CD4-positive, alpha-beta T cell treated with Interleukin-4 for 4 hours (primary cell): ENCODE measurements at places on chromosomes 2 and 18.

GRCh38 chr2:174829550-174829949 lies 65.3 kb upstream of the CHRNA1 start:
- DNase-seq: no peak

- DNase-seq: no peak
These were observed 138.1 kb upstream of the ALKAL2 start for GRCh38 chr2:425947-426346.

DNA sequence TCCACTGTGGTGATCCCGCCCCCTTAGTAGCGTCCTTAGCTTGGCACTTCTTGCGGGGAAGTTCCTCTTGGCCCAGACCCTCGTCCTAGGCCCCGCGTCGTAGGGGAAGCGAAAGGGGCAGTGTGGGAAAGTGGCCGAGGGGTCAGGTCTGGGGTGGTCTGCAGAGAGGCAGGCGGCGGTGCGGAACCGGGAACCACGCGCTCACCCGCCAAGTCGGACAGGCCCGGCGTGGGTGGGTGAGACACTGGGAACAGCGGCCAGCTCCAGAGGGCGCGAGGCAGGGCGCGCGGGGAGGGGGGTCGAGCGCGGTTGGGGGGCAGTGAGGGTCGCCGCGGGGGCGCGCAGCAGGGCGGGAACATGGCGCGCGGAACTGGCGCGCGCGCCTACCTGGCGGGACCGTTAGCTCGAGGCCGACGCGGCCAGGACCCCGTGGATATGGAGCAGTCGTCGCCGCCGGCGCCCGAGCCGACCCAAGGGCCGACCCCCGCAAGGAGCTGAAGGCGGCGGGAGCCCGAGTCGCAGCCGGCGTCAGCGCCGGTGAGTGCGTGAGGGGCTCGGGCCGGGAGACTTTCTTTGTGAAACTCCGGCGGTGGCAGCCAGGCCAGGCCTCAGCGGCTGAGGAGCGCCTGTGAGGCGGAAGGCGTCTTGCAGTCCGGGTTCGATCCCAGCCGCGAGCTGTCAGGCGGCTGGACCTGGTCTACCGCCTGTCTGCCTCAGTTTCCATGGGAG lies 2896.7 kb upstream of the TEKT4 start:
- DNase-seq: no peak

DNA sequence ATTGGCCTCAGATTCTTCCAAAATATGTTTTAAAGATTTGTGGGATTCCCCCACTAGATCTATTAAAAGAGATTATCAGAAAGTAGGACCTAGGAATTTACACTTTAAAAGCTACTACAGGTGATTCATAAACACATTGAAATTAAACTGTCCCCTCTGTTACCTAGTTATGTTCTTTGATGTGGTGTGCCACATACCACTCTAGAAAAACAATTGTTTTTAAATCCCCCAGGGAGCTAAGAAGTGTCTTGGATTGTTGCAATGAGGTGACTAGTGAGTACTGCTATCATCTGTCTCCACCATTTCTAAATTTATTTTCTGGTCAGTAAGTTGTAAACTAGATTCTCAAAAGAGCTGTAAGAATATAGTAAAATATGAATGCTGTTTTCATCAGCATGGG lies 214.5 kb upstream of the DOK6 start:
- no peak for DNase-seq

DNA sequence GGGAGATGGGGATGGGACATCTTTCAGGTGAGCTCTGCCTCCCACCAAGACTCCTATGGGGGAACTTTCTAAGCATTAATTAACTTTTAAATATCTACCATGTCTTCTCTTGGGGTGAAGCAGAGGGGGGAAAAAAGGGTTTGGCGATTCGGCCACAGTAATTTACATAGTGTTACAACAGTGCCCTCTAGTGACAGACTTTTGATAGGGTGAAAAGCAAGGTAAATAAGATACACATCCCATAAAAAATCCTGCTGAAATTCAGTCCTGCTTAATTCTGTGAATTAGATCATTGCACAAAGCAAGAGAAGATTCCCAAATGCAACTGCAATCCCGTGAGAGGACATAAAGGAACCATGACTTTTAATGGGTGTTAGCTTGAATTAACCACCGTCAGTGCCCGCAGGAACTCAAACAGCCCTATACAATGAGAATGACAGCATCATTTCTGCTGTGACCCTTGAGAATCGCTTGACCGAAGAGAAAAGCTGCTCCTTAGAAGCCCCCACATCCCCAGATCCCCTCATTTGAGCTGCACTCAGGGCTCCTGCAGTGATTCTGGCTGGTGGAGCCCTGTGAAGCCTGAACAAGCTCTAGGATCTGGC lies 32.8 kb downstream of the FAM124B start:
- DNase-seq: peak; percentile 50

- DNase-seq: no peak
These were observed 209.9 kb downstream of the TFCP2L1 start for GRCh38 chr2:121075006-121075551.

- peak; percentile 49 for DNase-seq
These were observed 34.3 kb downstream of the LPIN2 start for GRCh38 chr18:2978661-2979106.

DNA sequence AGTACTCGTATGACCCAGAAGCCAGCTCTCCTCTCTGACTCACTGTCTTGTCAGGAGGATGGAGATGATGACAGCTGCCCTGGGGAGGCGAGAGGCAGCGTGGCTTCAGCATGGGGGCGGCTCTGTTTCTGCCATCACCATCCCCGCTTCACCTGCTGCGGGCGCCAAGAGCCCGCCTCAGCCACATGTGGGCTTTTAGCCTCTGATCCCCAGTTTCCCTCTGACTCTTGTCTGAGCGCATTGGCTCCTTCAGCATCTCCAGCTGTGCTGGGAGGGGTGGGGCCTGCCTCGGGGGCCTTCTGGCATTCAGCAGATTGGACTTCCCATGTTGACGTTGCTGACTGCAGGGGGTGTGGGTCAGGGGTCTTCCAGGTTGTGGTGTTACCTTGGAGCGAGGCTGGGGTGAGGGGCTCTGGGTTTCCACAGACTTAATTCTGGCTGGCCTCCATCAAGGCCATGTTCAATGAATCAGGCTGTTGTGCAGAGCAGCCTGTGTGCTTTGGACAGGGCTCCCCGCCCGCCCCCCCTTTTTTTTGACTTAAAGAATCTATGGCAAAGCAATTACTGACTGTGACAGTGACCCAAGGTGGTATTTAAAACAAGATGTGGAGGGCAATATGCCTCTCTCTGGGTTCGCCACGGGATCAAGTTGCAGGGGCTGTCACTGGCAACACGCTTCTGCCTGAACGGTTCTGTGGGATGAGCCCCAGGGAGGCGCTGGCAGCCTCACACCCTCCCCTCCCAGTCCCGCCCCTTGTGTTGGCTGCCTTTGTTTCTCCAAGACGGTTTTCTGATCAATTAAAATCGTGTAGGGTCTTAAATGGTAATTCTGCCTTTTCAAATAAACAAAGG lies 228.3 kb downstream of the LDLRAD4 start:
- no peak for DNase-seq

DNA sequence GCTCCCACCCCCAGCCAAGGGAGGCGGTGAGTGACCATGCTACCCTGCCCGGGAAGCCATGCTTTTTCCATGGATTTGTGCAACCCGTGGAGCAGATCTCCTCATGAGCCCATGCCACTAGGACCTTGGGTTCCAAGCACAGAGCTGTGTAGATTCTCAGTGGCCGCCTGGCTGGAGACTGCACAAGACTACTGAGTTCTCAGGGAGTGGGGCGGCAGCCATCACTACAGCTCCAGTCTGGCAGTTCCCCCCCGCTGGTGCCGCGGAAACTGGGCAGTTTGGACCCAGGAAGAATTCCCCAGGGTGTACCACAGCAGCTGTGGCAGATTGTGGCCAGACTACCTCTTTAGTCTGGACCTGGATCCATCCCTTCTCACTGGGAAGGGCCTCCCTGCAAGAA lies 470.6 kb downstream of the LRP1B start:
- no peak for DNase-seq

DNA sequence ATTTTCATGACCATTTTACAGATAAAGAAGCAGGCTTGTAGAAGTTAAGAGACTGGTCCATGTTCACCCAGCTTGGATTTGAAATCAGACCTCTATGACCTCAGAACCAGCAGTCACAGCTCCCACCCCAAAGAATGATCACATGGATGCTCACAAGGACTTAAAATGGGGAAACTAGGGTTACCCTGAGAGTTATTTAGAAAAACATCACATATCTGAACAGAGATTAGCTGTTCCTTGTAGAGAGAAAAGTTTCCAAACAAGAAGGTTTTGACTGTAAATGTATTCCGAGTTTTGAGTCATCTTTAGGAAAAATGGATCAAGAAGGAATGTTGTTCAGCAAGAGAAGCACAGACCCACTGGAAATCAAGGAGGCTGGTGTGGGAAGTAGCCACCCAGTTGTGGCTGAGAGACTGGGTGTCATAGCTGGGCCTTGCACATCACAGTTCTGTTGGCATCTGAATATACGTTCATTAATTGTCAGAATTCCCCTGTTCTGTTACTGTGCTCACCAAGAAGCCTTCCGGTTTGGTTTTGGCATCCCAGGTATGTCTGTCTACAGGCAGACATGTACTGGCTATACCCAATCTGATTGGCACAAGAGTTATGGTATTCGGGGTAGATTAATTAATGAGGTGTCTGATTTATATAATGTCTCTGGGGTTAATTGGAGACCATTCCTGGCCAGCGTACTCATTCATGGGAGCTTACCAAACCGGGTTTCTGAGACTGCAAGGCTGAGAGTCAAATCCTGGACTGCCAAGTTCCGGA lies 371.8 kb upstream of the SLC14A2 start:
- no peak for DNase-seq

DNA sequence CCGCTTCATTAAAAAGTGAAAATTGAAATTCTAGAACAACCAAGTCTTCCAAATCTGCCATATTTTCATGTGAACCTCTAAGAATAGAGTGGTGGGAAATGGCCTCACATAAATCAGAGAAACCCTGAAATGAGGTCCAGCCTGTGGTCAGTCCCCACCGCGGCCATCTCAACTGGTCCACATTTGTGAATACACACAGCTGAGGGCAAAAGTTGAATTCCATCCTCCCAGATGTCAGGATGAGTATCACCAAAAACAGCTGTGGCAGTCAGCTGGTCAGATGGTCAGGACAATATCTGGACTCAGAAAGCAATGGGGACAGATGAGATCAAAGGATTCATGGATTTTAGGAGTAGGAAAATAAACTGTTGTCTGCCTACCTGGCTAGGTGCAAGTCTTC lies 219.4 kb upstream of the NCKAP5 start:
- no peak for DNase-seq

- no peak for DNase-seq
These were observed 87.1 kb downstream of the GPR39 start for GRCh38 chr2:132503701-132504100.
